ENCODE measurements at places on chromosomes 11 and 22.
A peak's percentile ranks its signal among the peaks of the same experiment; 100 is the strongest.

DNA sequence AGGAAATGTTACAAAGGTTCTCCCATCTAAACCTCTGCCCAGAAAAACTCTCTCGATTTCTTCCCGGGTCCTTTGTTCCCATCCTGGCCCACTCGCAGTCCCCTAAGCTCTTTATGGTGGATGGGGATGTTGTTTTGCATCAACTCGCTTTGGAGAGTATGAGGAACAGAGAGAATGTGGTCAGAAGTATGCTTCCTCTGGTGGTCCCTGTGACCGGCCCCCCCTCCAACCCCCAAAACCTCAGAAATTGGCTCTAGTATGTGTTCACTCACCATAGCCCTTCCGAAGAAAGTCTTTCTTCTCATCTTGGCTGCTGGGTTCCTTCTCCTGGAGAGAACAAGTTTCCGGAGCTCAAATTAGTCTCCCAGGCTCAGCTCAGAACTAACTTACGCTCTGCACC, 54.4 kb downstream of the GRAMD1B start:
- no peak for DNase-seq

DNA sequence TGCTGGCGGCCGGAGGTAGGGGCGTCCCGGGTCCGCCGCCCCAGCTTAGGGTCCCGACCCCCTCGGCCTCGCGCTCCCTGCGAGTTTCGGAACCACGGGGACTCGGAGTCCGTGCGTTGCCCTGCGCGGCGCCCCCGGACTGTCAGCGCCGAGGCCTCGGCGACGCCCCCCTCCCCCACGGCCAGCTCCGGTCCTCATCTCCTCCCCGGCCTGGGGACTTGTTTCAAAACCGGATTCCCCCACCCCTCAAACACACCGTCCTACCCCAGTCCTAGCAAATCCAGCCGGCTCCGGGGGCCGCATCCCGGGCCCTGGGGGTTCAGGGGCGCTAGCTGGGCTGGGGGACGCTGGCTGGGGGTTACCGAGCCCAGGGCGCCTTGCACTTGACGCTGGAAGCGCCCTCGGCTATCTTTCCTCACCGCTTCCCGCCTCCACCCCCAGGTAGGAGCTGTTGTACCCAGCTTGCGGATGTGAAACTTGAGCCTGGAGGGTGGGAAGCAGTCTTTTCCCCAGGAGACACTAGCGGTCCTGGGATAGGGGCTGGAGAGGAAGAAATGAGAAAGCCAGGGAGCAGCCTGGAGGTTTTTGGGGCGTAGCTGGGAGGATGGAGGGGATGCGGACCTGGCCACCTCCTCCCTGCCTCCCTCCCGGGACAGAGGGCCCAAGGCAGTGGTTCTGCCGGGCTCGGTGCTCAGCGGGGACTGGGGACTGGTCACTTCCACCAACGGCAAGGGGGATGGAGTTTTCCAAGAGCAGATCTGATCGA, 550 bp downstream of the FBLN1 start:
- no peak for DNase-seq

GRCh38 chr22:25113316-25113721, 86.3 kb upstream of the CRYBB3 start:
- no peak for DNase-seq

GRCh38 chr11:89612096-89612495, 98.0 kb upstream of the TRIM77 start:
- DNase-seq, result no peak

- DNase-seq, result no peak
These were observed 4.0 kb upstream of the OR56A3 start for GRCh38 chr11:5937868-5938602.

- DNase-seq, result no peak
These were observed 232.0 kb downstream of the SOX6 start for GRCh38 chr11:16124390-16124789.

- DNase-seq, result no peak
These were observed 115.1 kb upstream of the RASSF10 start for GRCh38 chr11:12893787-12894672.

DNA sequence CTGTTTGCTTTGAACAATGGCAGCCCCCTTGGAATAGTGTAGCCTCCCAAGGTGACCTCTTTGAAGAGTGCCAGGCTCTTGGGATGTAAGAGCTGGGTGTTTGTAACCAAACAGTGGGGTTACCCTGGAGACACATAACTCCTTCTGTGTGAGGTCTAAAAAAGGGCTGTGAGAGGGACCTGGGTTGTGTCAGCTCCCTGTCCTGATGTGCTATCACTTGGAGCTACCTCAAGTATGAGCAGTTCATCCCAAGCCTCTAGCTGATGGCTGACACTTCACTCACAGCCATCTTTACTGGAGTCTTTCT, 40.2 kb downstream of the TSPAN18 start:
- DNase-seq, result no peak

- DNase-seq, result no peak
These were observed 7.8 kb downstream of the KCNE3 start for GRCh38 chr11:74459584-74459983.

GRCh38 chr22:38271101-38271500, 1.7 kb downstream of the TMEM184B start:
- DNase-seq, result no peak

- DNase-seq, result no peak
These were observed 14.2 kb upstream of the OLFML1 start for GRCh38 chr11:7471071-7471470.

- DNase-seq, result no peak
These were observed 611.3 kb downstream of the TBC1D22A start for GRCh38 chr22:47373648-47374272.

GRCh38 chr11:27353593-27354358, 9.2 kb downstream of the CCDC34 start:
- DNase-seq, result no peak

- peak; percentile 10 for DNase-seq
These were observed 602 bp downstream of the EWSR1 start for GRCh38 chr22:29268511-29269229.

GRCh38 chr11:95816037-95816436, 25.7 kb downstream of the CEP57 start:
- no peak for DNase-seq

GRCh38 chr11:58640386-58641023, 18.0 kb downstream of the CNTF start:
- no peak for DNase-seq

DNA sequence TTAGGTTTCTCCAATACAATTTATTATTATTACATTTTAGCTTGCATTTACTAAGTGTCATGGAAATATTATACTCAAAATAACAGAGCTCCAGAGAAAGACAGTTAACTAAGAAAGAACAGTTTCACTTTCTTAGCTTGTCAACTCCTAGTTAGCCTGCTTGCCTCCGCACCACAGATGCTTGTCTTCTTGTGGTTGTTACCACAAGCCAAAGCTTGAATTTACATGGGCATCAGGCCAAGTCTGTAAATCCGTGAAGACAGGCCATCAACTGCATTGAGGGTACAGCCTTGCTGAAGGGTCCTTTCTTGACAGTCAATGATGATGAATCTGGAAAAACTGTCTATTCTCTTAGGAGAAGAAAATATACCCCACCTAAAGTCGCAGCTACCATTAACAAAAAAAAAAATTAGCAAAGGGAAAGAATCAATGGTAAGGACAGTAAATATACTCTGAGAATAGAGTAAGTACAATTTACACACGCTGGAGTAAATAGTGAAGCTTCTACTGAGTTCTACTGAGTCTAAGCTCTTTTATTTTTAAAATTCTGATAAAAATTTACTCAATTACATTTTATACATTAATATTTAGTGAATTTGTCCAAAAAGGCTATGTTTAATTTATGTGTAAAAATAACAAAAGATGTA, 15.6 kb upstream of the DENND5A start:
- peak; percentile 71 for DNase-seq

- no peak for DNase-seq
These were observed 1.0 kb upstream of the POLD4 start for GRCh38 chr11:67354075-67355022.

DNA sequence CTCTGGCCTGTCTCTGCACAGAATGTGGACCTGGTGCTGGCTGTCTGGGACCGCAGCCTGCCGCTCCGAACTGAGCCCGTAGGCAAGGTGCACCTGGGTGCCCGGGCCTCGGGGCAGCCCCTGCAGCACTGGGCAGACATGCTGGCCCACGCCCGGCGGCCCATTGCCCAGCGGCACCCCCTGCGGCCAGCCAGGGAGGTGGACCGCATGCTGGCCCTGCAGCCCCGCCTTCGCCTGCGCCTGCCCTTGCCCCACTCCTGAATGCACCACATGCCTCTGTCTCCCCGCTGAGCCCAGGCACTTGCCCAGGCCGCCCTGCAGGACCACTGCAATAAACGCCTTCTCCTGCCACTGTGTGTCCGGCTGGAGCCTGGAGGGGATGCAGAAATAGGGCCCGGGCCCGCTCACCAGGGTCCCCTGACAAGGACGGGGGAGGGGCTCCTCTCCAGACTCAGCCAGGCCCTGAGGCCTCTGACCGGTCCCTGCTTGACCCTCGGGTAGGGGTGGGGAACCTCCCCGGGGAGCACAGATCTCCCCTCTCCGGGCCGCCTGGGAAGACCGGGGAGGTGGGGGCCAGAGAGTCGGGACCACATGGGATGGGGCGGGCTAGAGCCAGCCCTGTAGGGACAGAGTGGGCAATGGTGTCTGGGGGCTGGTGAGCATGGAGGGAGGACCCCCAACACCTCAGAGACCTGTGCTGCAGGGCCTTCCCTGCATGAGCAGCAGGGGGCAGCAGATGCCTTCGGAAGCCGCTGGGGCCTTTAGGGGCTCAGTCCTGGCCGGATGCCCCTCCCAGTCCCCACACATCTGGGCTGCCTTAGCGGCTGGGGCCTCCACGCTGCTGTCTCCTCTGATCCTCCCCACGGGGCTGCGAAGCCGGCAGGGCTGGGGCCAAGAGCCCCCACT, 1.4 kb upstream of the TNNI2 start:
- DNase-seq, result no peak

DNA sequence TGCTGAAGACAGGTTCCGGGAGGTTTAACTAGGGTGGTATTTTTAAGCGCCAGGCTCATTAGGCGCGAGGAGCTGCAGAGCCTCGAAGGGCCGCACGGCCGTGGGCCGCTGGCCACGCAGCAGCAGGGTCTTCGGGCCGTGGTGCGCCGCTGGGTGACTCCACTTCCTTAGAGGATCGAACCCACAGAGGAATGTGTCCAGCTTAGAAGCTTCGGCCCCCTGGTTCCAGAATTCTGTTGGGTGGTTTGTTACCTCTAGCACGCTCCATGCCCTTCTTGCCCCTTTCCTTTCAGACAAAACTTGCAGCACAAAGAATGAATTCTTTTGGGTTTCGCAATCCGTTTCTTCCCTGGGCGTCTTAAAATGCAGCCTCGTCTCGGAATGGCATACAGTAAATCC, 773 bp upstream of the PATL1 start:
- DNase-seq, result no peak

GRCh38 chr22:20607157-20607907, 99.9 kb downstream of the MED15 start:
- peak; percentile 32 for DNase-seq

Measured in DMS79 (cell line).